ENCODE measurements at places on chromosomes 13 and 19.

DNA sequence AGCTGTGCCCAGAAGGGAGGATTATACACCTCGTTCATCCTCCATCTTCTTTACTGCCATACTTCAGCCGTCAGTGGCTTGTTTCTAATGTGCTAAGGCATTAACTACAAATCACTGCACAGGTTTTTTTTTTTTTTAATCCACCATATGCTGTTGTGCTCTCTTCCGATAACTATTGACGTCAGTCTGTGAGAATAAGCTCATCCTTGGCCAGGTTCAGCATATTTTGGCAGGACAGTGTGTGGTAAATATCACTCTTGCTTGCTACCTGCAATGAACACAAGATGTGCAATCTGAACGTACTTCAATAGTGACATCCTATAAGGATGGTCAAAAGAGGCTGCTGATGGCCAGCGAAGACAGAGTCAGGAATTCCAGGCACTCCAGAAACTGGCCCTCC, 2030.7 kb upstream of the PCDH20 start:
- DNase-seq: no peak

GRCh38 chr19:19520989-19521388, 5.0 kb downstream of the NDUFA13 start:
- DNase-seq: no peak

DNA sequence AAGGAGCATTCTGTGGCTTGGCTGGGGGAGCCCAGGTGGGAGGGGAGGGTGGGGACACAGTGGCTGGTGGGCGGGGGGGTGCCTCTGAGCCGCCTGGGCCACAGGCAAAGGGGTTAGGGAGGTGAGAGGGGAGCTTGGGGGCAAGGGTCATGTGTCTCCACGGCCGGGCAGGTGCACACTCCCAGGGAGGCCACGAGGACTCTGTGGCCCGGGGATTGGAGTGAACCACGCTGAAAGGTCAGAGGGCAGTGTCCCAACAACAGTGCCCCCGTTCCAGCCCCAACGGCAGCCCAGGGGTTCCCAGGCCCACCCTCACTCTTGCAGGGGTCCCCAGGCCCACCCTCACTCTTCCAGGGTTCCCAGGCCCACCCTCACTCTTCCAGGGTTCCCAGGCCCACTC, 9.6 kb downstream of the C2CD4C start:
- DNase-seq: no peak

- DNase-seq: no peak
Observed at GRCh38 chr13:23616228-23616627, 46.0 kb downstream of the TNFRSF19 start.

DNA sequence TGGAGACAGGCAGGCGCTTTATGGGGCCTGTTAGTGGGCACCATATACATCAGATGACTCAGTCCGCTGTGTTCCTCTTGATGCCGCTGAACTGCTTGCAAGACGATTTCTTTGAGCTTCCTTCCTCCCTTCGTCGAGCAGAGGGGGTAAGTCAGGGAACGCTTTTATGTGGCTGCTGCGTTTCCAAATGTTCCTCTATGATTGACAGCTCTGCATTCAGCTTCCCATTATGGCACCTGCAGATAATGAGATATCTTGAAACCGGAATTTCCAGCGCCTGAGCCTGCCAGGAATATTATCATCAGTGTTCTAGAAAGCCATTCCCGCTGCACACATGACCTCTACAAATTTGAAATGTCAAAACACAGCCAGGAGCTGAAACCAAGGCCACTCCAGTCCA, 257.0 kb downstream of the TSHZ3 start:
- no peak for DNase-seq

DNA sequence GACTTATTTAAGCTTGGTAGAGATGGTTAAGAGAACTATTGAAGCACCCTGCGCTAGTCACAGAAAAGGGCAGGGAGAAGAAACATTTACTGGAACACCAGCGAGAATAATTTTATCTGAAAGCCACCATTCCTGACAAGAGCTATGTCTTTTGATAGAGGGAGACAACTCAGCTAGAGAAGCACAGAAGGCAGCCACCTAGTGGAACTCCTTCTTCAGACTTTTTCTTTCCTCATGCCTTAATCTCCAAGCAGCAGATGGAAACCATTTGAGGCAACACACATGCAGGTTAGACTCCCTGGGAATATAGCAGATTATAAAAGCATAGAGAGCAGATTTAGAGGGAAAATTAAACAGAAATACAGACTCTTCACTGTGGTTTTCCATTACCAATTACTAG, 813.4 kb downstream of the SLITRK6 start:
- DNase-seq: no peak

GRCh38 chr19:50272263-50272897, 56.8 kb downstream of the KCNC3 start:
- no peak for DNase-seq

DNA sequence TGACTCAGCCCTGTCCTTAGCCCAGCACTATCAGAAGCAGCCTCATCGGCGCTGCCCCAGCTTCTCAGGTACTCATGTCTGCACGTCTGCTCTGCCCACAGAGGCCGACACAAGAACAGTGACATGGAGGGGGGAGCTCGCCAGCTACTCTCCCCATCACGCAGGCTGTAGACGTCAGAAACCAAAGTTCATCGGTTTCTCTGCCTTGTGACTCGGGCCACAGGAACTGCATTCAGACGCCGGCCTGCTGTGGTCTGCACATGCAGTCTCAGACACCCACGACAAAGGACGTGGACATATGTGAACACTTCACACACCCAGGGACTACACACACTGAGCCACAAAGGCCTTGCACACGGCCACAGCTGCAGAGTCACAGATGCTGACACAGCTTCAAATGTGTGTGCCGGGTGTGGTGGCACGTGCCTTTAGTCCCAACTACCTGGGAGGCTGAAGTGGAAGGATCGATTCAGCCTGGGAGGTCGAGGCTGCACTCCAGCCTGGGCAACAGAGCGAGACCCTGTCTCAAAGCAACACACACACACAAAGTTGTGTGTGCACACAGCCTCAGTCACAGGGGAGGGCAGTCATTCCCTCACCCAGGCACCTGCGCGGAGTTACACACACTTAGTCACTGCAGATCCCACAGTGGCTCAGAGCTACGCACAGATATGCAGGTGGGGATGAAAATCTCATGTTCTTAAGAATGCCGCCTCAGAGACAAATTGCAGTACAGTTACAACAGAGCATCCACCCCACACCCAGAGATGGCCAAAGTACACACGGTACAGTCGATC, 4.9 kb upstream of the ZFP36 start:
- no peak for DNase-seq

GRCh38 chr13:101780211-101780610, 327.7 kb downstream of the ITGBL1 start:
- DNase-seq: no peak

DNA sequence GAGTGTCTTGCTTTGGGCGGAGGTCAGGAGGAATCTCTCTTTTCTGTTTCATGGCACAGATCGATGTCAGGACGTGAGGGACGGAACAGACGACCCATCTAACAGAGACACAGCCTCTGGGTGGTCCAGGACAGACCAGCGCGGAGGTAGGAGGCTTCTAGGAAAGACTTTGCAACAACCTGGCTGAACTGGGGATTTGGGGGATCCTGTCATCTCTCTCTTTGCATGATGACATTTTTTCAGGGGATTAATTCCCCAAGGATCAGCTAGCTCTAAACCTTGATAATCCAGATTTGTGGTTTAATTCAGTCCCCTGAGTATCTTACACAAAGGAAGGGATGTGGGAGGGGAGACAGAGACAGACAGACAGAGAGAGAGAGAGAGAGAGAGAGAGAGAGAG, 14.4 kb downstream of the CABP5 start:
- DNase-seq: no peak

- DNase-seq: no peak
Observed at GRCh38 chr13:64239372-64239771, 2823.7 kb upstream of the PCDH20 start.

DNA sequence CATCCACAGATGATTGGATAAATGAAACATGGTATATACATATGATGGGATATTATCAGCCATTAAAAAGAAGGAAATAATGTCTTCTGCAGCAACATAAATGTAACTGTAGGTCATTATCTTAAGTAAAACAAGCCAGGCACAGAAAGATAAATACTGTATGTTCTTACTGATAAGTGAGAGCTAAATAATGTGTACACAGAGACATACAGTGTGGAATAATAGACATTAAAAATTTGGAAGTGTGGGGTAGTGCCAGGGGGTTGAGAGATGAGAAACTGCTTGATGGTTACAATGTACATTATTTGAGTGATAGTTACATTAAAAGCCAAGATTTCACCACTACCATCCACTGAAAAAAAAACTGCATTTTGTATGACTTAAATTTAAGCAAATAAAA, 26.0 kb upstream of the GPC6 start:
- DNase-seq: no peak

DNA sequence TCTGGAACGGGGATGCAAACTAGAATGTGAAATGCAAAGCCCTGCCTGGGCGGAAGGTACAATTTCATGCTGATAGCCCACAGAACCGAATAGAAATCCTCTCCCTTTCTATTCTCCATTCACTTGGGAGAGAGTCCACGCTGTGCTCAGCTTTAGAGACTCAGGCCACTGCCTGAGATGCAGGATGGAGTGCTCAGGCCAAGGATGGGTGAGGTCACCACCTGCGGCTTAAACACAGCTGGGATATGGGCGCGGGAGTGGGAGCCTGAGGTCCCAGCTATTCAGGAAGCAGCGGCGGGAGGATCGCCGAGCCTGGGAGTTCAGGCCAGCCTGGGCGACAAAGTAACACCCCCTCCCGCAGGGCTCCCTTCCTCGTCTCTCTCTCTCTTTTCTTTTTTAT, 446 bp upstream of the ZNF83 start:
- no peak for DNase-seq

DNA sequence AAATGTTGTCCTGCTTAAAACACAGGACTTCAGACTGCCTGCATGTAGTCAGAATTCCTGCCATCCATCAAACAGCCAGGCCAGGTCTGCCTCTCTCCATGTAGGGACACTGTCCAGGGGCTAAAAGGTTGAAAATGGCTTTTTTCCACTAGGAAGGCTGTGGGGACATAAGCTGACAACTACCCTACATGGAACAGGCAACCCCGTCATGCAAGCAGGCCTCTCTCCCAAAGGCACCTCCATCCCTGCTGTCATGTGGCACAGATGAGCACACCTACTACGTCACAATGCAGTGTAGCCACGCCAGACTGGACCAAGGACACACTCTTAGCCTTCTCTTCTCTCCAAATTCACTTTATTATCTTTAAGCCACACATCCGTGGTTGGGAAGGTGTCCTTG, 40.8 kb downstream of the LATS2 start:
- DNase-seq: no peak

DNA sequence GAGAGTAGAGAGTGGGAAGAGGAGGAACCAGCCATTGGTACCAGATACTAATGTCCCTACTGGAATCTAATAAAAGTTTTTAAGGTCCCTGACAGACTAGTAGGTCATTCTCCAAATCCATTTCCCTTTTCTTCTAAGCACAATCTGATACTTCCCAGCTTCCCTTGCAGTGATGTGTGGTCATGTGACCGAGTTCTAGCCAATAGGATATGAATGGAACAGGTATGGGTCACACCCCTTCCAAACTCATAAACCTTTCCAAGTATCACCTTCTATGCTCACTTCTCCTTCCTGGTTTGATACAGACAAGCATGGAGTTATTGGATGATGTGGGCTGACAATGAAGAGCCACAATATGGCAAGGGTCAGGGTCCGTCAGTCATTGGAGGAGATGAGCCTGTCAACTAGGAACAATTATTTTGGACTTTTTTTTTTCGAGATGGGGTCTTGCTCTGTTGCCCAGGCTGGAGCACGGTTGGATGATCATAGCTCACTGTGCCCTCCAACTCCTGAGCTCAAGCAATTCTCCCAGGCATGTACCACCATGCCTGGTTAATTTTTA, 54.8 kb downstream of the CACNA1A start:
- no peak for DNase-seq
